ENCODE measurements at places on chromosomes 12 and 14. TPM values are rescaled to one million over a fixed set of nuclear protein-coding genes. Genes with fewer than 3 reads are reported as not detected.

The CKB gene
- total RNA-seq = 179 TPM

GRCh38 chr12:126676434-126676833 lies 1590.5 kb upstream of the TMEM132C start:
- no peak for DNase-seq

The TCL1B gene
- not detected for total RNA-seq

The DIO3 gene
- total RNA-seq = 52.1 TPM

DNA sequence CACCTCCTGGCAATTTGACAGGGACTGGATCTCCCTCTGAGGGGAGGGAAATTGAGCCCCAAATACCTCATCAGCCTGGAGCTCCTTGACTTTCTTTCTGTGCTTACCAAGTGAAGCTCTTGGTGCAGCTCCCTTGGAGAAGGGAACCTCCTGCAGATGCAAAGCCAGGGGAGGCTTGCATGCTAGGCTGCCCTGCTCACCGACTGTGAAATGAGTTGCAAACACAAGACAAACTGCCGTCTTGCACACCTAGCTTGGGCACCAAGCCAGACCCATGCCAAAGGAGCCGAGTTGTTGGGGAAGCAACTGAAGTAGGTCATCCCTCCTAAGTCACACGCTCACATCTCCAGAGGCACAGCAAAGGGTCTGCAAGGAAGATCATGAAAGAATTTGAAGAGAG lies 95.2 kb downstream of the GTF2A1 start:
- DNase-seq = no peak

DNA sequence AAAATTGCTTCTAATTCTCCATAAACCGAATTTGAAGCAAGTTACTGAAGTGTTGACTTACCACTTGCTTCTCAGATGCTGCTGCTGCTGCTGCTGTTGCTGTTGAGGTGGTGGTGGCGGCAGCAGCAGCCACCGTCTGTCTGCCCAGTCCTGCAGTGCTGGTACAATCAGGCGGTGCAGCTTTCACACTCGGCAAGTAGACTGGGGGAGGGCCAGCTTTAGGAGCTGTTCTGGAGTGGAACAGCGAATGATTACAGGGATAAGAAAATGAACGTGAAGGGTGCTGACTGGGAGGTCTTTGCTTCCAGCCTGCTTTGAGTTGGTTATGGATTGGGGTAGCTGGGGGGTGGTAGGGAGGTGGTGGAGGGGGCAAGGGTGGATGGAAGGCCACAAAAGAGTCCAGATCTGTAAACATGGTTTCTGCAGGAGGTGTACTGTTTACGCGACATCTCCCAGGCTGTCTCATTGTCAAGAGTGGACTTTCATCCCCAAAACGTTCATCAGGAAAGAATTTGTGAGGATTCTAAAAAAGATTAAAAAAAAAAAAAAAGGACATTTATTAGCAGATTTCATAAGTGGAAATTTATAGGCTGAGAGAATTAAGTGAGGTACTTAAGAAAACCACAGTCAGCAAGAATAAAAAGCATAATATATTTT lies 38.8 kb downstream of the UBR7 start:
- no peak for DNase-seq

The CLMN gene
- total RNA-seq = 19.6 TPM

The GNB3 gene
- total RNA-seq = 5.2 TPM

GRCh38 chr14:68367536-68367935 lies 425.3 kb downstream of the ZFP36L1 start:
- DNase-seq = no peak

The FAM90A1 gene
- not detected for total RNA-seq

- no peak for DNase-seq
Observed at GRCh38 chr12:55706568-55707218, 1.0 kb downstream of the ITGA7 start.
